ENCODE measurements at places on chromosomes 4 and X. TPM values are rescaled to one million over a fixed set of nuclear protein-coding genes. Genes with fewer than 3 reads are reported as not detected.

DNA sequence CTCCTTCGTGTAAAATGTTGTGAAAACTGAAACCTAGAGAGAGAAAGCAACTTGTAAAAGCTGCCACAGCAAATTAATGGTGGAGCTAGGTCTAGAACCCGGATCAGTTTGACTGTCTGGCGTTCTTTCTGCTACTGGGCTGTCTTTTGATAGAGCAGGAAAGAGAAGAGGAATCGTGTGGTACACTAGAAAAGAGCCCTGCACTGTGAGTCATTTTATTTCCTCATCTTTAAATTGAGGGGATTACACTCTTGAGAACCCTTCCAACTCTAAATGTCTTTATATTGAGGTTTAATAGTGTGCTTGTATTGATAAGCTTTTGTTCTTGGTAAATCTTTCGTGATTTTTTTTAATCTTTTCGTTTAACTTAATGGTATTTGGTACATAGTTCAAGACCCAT is 4.3 kb downstream of the WDR44 start:
- no peak for DNase-seq

- no peak for DNase-seq
Observed at GRCh38 chr4:91527056-91527455, 776.7 kb upstream of the GRID2 start.

DNA sequence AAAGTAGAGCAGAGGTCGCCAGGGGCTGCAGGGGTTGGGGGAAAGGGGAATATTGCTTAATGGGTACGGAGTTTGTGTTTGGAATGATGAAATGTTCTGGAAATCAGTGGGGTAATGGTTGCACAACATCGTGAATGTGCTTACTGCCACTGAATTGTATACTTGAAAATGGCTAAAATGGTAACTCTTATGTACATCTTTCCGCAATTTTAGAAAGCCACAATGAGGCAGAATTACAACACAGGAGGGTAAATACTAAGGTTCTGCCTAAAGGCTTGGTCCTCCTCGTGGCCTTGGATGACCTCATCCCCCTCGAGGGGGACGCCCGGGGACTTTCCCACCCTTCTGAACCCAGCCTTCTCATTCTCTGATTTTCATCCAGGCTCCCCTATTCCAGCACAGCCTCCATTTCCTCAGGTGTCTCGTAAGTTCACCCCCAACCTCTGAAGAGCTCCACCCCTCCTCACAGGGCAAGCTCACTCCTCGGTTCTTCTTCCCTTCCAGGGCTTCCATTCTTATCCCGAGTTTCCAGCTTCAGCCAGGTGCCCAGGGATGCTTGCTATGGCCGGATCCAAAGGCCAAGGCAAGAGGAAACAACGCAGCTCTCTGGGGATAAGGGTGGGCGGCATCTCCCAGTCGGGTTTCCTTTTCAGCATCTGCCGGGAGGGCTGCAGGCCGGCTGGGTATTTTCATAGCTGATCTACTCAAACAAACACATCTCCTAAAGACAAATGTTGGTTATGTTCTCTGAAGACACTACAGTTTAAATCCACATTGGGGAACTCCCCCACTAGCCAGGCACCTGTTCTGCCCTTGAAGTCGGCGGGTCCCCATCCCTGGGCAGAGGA is 71.3 kb upstream of the ACSL1 start:
- DNase-seq: no peak

DNA sequence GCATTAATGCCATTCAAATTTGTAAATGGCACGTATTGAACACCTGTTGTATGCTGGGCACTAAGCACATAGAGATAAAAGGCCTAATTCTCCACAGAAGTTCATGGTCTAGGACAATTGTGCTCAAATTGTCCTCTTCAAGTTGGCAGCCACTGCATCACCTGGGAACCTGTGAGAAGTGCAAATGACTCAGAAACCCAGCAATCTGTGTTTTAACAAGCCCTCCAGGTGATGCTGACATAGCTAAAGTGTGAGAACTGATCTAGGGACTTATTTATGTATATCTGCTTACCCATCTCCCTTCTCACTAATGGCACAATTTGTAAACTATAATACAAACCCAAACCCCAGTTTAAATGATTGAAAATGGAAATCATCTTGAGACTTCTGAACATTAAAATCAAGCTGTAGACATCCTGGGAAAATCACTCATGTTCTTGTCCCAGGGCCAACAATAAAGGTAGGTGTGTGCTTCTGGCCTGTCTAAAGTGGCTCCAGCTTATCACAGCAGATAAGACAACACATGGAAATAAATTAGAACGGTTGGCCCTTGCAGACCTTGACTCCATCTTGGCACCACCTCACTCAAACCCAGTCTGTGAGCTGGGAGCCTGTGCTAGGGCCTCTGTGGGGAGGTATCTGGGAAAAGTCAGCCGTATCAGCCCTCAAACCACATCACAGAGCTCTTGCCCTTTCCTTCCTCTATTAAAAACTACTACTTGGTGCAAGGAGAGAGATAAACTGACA is 46.8 kb downstream of the UCHL1 start:
- DNase-seq: no peak

DNA sequence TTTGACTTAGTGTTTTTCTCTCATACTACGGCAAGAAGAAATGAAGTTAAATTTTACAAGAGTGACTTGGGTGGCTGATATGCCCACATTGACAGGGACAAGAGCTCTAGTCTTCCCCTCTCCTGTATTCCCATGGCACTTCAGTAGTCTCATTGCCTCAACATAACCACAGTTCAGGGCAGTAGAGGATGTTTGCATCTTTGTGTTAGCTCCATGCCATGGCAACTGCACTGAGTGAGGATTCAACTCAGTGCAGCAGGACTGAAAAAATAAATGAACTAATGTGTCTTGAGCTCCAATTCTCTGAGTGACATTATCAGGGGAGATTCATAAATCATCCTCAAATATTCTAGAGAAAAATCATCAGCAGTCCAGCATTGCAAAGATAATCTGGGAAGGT is 78.8 kb downstream of the TET2 start:
- no peak for DNase-seq

DNA sequence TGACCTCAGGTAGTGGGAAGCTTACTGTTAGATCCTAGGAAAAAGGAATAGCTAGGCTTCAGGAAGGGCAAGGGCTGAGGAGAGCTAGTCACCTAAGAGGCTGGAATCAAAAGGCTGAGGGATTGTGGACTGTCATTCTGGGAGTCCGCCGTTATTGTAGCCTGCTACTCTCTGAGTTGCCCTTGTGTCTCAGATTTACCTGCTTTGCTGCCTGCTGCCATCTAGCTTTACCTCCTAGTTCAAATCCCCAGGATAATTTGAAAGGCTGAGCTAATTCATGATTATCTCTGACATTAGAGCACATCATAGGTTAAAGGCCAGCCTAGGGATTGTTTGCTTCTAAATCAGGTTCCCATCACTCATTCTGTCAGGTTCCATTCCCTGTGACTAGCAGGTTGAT is 120.2 kb downstream of the FHIP1A start:
- no peak for DNase-seq

DNA sequence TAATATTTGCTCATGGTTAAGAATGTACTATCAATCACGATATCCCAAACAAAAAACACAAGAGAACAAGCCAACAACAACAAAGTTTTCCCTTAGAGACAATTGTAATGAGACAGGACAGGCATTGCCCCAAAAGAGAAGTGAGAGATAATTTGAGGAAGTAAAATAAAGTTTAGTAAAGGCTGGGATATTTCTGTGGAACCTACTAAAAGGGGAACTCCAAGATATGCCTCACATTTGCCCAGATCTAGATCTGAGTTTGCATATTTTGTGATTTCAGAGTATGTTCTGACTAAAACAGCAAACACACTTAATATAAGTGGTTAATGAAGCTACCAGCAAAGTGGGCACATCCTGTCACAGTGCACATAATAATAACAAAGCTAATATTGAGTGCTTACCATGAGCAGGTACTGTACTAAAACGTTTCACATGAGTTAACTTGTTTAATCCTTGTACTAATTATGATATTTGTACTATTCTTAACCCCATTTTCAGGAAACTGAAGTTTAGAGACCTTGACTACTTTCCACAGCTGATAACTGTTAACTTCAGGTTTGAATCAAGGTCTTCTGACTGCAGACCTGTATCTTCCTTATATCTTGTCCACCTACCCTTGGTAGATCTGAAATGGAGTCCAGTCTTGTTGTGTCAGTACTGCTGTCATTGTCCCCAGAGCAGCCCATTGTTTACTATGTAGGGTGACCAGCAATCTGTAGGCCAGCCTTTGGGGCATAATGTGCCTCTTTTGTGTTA is 26.0 kb upstream of the BMP2K start:
- no peak for DNase-seq

DNA sequence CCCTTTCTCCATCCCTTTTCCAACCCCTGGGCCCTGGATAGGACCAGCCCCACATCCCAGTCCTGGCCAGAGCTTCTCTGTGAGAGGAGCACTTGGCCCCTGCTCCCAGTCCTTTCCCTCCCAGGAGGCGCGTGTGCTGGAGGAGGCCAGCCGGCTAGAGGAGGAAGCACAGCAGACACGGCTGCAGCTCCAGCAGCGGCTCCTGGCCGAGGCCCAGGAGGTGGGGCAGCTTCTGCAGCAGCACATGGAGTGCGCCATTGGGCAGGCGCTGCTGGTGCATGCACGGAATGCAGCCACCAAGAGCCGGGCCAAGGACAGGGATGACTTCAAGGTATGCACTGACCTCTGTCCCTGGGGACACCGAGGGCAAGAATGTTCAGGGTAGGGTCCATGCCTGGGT is 87.5 kb downstream of the EVC start:
- no peak for DNase-seq

DNA sequence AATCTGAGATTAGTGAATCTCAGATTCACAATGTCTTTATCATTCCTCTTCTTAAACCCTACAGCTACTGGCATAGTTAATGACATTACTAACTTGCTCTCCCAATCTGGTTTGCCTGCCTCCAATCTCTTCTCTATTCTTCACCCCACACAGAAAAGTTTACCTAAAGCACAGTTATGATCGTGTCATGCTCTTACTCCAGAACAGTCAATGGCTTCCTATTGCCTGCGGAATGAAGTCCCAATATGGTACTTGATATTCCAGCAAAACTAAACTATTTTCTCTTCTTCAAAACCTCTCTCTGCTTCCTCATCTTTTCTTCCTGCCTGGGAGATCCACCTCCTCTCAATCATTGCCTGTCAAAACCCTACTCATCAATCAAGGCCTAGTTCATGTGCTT is 3.4 kb upstream of the PRPS1 start:
- no peak for DNase-seq

GRCh38 chrX:128897621-128898020 is 625.7 kb downstream of the SMARCA1 start:
- DNase-seq: no peak

DNA sequence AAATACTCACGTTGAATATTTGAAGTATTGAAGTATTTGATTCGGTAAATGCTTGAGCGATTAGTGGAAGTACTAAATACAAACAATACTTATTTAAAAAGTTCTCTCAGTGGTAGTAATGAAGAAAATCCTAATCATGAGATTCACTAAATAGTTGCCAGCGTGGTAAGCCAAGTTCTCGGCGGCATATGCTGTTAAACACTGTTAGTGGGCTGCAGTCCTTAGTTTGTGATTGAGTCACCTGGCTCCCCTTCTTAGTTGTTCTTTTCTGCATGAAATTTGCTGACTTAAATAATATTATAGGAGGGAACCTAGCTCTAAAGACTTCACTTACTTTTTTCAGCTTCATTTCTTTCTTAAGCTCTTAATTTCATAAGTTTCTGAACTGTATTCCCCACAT is 51.4 kb downstream of the STIM2 start:
- DNase-seq: no peak

GRCh38 chr4:7549866-7550265 is 115.1 kb upstream of the PSAPL1 start:
- DNase-seq: no peak

DNA sequence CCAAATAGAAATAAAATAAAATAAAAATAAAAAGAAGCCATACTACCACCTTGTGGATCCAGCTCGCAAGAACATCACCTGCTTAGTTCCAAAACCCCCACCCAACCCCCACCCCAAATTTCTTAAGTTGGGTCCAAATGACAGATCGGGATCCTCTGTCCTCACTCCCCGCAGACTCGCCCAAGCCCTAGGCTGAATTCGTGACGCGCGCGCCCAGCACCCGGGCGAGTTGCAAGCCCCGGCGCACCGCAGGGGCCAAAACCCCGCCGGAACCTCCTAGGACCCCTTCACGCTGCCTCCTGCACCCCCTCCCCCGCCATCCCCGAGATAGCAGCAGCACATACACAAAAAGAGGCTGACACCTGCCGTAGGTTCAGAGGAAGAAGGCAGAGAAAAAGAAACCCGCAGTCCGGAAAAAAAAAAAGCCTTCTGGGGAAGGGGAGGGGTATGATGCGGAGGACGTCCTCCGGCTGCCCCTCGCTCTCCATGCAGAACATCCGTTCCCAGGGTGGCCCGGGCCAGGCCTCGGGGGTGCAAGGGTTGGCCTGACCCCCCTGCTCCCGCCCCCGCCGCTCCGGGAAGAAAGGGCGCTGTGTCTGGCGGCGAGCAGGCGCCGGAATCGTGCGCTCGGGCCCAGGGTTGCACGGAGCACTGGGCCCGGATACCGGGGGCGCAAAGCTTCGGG is 2.6 kb downstream of the NLGN4X start:
- DNase-seq: no peak

DNA sequence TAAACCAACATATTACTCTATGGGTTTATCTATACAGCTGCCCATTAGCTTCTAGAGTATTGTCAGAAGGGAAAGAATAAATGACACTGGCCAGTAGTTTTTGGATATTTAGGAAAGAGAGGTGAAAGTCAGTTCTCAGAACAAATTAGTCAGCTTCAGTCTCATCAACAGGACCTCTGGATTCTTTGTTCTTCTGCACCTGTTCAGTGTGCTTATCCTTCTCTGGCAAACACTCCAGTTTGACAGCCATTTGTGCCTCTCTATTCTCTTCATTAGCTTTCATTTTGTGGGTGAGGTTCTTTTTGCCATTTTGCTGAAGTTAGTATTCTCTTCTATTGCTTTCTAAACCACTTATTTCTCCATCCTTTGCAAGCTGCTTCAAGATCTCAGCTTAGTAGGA is 107.0 kb downstream of the PCDH18 start:
- no peak for DNase-seq

- DNase-seq: no peak
Observed at GRCh38 chrX:10744007-10744406, 123.6 kb upstream of the MID1 start.

Gene GLRB
- total RNA-seq: 14.7 TPM

Gene OTC
- not detected for total RNA-seq

Gene RTL9
- 0.02 TPM for total RNA-seq

All from NCI-H460 (cell line).